CD8-positive, alpha-beta T cell (primary cell): ENCODE measurements at places on chromosomes 7 and 10.

- DNase-seq = no peak
These were observed 65.2 kb downstream of the ZMYND11 start for GRCh38 chr10:200405-200804.

- DNase-seq = no peak
These were observed 54.0 kb downstream of the ANK3 start for GRCh38 chr10:60335708-60336107.

DNA sequence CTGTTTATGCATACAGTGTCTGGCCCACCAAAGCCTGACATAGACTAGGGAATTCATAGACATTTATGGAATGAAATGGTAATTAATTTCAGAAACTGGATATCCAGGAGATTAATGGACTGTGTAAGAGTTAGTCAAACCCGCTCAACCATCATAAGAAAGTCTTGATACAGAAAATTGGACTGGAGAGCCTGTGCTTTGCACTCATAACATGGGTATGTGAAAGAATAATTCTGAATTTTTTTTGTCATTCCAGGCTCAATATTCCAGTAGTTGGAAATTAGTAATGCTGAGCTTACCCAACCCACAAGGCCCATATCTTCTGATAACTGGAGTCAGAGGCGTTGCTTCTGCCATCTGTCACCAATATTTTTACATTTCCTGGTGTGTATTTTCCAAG lies 799.7 kb upstream of the IGFBP3 start:
- DNase-seq = no peak

DNA sequence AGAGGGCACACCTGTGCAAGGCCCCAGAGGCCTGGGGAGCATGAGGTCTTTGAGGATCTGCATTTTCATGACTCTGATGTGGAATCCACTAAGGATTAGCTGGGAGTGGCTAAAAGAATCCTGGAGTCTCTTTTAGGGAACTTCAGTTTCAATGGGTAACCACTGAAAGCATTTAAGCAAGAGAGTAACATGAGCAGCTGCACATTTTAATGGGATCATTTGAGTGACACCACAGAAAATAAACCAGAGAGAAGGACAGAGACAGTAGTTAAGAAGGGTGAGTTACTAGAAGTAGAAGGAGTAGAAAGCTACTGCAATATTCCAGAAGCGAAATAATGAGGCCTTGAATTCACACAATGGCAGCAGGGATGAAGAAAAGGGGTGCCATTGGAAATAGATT lies 5.2 kb downstream of the GOT1 start:
- DNase-seq = no peak

GRCh38 chr10:16756561-16757221 lies 60.5 kb downstream of the RSU1 start:
- DNase-seq = no peak

- DNase-seq = no peak
These were observed 264.5 kb downstream of the PLXNA4 start for GRCh38 chr7:132311733-132312132.

DNA sequence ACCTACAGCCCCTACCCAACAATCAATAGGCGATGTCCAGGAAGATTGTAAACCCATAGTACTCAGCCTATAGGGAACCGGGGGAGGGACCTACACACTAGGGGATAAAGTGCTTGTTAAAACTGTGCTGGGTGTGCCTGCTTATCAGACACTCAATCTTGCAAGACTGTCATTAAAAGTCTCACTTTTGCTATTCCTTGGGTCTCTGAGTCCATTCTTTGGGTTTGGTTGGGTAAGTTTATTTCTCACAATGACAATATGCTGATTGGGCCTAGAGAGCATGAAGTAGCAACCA lies 45.6 kb downstream of the PTPRE start:
- DNase-seq = no peak

DNA sequence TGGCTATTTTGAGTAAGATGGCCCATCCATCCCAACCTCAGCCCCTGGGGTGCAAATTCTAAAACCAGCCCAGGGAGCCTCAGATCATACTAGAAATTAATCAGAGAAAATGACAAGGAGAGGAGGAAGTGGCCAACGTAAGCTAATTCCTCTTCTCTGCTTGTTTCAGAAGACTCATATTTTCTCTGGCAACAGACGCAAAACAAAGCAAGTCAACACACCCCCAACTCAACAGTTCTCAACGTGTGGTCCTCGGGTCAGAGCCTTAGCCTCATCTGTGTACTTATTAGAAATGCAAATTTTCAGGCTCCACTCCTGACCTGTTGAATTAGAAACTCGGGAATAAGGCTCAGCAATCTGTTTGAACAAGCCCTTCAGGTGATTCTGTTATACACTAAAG lies 413.9 kb upstream of the AUTS2 start:
- no peak for DNase-seq

DNA sequence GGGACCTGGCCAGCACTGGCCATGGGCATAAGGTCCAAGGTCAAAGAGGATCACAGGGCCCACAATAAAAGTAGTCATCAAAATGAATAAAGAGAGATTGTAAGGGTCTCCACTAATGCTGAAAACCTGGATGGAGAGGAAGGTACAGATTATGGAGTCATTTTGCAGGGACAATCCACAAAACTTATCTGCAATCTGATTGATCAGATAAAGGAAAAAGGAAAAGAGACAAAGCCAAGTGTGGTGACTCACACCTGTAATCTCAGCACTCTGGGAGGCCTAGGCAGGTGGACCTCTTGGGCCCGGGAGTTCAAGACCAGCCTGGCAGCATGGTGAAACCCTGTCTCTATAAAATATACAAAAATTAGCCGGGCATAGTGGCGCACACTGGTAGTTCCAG lies 174.0 kb downstream of the NPSR1 start:
- DNase-seq = no peak

DNA sequence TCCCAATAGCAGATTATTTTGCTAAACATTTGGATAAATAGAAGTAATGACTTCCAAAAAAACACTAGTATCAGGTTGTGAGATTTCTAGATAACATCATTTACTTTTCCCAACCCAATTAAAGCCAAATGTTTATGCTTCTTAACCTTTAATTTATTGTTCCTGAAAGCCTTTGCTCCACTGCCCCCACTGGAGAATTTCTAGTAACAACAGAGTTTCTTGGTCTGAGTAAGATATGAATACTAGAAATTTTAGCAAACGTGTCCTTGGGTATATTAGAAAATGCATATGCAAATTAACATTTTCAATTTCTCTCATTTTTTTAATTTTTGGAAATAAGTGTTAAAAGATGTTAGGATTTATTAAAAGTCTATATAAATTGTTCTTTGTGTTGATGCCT lies 958.0 kb upstream of the PHF14 start:
- DNase-seq = no peak

DNA sequence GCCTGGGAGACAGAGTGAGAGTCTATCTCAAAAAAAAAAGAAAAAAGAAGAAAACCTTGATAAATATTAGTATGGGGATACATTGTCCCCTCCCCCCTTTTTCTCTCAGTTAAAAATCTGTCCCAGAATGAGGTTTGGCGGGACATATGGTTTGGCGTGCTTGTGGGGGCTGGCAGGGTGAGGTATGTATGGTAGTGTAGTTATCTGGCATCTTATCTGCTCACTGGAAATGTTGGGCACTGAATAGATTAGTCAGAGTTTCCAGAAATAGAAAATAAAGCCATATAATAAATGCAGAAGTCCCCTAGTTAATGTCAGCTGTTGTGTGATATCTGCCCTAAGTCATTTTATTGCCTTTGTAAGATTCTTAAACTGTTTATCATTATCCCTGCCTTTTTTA lies 397.5 kb upstream of the GALNT17 start:
- DNase-seq = no peak

GRCh38 chr10:133079836-133080682 lies 7.7 kb upstream of the ADGRA1 start:
- DNase-seq = no peak

DNA sequence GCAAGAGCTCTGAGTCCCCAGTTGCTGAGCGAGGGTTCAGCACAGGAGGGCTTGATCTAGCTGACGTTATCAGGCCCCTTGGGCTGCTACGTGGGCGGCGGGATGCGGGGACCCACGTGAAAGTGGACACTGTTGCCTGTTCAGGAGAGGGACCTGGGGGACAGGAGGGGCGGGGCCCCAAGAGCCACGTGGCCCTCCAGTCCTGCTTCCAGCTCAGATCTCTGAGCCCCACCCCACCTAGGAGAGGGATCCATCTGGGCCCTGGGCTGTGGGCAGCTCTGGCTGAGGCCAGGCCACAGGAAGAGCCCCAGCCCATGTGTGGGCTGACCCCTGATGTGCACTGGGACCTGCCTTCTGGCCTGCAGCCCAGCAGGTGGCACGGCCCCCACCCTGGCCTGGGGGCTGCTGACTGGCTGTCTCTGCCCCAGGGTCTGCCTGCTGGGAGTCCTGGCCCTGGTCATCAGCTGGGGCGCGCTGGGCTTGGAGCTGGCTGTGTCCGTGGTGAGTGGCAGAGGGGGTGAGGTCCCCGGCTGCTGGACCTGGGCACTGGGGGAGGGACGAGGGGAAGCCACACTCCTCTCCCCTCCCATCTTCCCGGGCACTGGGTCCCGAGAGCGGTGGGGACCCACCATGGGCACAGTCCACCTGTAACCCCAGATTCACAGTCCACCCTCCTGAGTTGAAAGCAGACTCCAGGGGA lies 17.5 kb downstream of the TTYH3 start:
- no peak for DNase-seq

DNA sequence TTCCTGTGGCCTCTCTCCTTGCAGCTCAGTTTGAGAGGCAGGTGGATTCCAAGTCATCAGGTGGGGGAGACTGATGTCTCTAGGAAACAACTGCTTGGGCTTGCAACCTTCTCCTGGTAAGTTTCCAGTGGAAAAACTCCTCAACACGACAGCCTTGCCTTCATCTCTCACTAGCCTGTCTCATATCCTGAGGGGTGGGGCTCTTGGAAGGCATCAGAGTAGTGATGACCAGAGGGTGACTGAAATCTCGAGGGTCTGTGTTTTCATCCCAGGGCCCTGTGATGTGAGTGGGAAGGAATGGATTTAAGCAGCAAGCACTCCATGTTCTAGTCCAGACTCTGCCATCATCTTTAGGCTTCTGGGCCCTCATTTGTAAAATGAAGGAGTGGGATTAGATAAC lies 107.0 kb downstream of the NRP1 start:
- DNase-seq = no peak

- no peak for DNase-seq
These were observed 129.4 kb downstream of the AKR1D1 start for GRCh38 chr7:138205614-138206150.

DNA sequence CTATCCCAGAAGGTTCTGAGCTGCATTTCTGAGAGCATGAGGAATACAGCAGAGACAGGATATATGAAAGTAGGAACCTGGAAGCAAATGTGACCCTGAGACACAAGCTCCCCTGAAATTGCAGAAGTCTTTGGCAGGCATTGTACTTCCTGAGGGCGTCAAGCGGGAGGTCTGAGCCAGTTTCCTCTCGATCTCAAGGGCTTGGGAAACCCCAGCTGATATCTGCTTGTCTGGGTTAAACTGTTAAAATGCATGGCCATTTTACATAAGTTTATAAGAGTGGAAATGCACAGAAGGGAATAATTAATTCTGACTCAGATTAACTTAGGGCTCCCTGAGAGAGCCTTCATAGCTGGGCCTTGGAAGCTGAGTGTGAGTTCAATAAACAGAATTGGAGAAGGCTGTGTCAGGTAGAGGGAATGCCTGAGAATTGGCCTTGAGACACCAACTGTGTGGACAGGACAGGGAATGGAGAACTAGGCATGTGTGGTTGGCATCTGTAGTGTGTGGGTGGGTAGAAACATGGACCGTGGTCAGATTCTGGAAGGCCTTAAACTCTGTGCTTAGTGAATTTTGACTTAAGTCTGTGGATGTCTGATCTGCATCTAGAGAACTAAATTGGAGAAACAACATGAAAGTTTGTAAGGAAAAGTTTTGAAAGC lies 53.3 kb downstream of the WIPF3 start:
- no peak for DNase-seq

GRCh38 chr7:133784486-133785001 lies 342.6 kb upstream of the LRGUK start:
- no peak for DNase-seq

- no peak for DNase-seq
These were observed 38.6 kb downstream of the ZNRF2 start for GRCh38 chr7:30323006-30323355.

GRCh38 chr10:130364631-130365411 lies 228.6 kb downstream of the GLRX3 start:
- DNase-seq = no peak

GRCh38 chr10:132095403-132096113 lies 29.8 kb downstream of the JAKMIP3 start:
- no peak for DNase-seq

DNA sequence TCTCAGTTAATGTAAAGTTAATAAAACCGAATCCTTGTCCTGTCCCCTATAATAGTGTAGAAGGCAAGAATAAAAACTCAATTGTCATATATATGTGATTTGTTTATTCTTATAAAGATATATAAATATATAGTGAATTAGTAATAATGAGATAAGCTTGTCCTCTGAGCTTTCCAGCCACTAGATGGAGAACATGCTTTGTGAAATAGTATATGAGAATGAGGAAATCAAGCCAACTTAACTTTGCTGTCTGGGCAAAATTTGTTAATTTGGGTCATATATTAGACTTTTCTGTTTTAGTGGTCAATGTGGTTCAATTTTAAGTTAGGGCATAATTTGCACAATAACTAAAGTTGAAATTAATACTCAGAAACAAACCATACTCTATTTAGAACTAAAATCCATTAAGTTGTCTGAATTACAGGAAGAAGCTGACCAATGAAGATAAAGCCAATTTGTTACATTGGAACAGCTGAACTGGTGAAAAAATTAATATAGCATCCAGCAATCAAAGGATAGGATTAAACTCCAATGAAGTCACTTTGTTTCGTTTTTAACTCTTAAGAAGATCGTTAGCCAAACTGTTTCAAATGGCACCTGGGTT lies 595.0 kb downstream of the ARL4A start:
- no peak for DNase-seq

DNA sequence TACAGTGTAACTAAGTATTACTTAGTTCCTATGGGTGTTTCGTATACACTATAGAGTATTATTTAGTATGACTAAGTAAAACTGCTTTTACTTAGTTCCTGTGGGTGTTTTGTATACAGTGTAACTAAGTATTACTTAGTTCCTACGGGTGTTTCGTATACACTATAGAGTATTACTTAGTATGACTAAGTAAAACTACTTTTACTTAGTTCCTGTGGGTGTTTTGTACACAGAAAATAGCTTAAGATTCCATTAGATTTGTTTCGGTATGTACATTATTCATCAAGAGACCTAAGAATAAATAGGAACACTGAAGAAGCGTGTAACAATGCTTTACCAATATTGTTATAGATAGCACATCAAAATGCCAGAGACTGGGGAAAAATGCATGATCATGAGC lies 25.0 kb downstream of the IGF2BP3 start:
- no peak for DNase-seq

DNA sequence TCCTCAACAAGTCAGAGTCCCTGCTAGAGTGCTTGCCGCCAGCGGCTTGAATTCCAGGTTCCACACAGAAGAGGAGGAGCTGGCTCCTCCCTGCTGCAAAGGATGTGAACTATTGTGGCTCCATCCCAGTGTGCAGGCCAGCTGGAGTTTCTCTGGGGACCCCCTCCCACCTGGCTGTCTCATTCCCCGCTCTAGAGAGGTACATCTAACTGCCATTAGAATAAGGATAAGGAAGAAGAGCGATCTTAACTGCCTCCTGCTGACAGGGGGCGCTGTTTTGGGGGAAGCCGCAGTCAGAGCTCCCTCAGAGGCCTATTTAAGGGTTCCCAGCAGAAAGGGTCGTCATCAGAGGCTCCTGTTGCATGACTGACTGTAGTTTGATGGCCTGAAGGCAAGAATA lies 40.8 kb upstream of the HECW1 start:
- no peak for DNase-seq
